Activated effector memory CD4-positive, alpha-beta T cell treated with Interleukin-2 at 50 U/mL for 16 hours (primary cell): ENCODE measurements at places on chromosomes 7 and 10.

DNA sequence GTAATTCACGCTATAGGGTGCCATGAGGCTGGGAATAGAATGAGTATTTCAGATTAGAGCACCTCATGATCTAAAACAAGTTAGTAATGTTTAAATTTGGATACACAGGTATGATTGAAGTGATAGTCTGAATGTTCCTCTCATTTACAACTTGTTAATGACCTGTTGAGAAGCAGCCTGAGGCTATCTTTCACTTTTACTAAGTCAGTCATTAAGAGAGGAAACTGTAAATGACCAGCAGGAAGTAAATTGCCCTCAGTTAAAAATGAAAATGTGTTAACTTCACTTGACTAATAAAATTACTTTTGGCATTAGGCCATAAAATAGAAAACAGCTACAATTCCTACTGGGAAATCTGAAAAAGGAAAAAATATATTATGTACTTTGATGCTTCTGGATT is 1042.0 kb downstream of the DNAJB9 start:
- no peak for DNase-seq

- no peak for DNase-seq
Measured at GRCh38 chr7:130022623-130023175, 28.5 kb downstream of the ZC3HC1 start.

DNA sequence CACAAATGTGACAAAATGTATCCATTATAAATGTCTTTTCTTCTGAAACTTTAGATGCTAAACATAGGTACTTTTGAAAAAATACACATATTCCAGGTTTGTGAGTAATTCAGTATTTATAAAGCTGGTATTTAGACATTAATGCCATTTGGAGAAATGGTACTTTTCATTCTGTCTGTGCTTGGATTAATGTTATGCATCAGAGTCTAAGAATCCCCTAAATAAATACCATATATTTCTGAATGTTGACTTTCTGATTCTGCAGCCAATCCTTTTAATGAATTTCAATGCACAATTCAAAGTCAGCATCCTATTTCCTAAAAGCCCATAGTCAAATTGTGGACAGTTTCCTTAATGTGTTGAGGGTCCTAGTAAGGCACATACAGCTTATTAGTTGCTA is 145.0 kb downstream of the DKK1 start:
- no peak for DNase-seq

- DNase-seq, result no peak
Measured at GRCh38 chr7:13327669-13328068, 640.2 kb downstream of the ARL4A start.

- DNase-seq, result no peak
Measured at GRCh38 chr10:93126483-93127052, 52.9 kb downstream of the CYP26A1 start.

DNA sequence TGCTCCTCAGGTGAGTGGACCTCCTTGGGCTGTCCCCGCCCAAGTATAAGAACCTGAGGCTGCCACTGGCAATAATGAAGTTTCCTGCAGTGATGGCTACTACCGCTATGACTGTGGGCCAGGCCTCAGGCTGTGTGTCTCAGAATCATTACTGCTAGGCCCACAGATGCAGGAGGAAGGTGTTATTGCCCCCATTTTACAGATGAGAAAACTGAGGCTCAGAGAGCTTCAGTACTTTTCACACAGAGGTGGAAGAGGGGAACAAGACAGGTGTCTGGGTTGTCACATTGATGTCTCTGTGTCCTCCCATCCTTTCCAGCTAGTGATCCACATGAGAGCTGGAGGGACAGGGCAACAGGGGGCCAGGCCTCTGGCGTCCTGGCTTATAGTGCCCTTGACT is 155.2 kb downstream of the CDH23 start:
- no peak for DNase-seq

DNA sequence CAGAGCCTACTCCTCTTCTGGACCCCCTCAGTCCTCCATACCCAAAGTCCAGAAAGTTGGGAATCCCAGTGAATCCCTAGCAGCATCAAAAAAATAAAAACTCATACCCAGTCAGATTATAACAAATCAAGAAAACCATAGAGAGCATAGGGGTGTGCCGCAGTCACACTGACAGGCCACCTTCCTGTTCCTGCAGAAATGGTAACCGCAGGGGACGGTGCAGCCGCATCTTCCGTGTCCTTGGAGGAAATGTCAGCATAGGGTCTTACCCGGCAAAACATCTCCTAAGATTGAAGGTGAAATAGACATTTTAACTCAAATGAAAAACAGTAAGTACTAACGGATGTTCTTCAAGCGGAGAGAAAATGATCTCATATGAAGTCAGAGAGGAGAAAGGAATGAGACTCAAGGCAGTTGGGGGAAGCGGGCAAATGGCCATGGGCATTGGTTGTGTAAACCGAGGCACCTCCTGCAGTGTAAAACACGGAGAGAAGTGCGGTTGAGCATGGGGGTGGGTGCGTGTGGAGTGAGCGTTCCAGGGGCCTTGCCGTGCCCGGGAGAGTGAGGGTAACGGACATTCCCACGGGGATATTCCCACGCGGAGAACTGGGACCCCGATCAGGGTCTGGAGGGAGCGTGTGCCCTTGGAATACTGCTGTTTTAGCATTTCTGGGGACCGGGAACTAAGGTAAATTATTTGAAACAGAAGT is 110.8 kb downstream of the NKX6-2 start:
- DNase-seq, result no peak

- DNase-seq, result no peak
Measured at GRCh38 chr10:58967551-58968388, 208.7 kb upstream of the PHYHIPL start.

- no peak for DNase-seq
Measured at GRCh38 chr10:20535897-20536881, 360.9 kb downstream of the NEBL start.

DNA sequence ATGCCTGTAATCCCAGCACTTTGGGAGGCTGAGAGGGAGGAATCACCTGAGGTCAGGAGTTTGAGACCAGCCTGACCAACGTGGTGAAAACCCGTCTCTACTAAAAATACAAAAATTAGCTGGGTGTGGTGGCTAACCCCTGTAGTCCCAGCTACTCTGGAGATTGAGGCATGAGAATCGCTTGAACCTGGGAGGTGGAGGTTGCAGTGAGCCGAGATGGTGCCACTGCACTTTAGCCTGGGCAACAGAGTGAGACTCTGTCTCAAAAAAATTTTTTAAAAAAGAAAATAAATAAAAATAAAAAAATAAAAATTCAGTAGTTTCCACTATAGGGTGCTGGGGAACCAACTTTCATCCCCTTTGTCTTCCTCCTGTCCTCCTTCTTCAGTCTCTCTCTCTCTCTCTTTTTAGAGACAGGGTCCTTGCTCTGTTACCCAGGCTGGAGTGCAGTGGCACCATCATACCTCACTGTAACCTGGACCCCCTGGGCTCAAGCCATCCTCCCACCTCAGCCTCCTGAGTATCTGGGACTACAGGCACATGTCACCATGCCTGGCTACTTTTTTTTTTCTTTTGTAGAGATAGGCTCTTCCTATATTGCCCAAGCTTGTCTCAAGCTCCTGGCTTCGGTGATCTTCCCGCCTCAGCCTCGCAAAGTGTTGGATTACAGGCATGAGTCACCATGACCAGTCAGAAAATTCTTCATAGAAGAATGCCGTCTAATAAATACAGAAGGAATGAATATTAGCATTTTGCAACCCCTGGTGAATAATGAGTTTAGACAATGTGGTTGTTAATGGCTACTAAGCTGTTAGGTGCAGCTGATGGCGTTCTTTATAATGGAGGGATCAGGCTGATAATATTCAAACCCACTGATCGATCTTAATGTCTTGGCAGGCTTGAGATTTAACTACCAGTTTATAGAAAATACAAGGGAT is 20.6 kb downstream of the RBM20 start:
- no peak for DNase-seq

GRCh38 chr10:4191354-4191753 is 406.3 kb upstream of the KLF6 start:
- no peak for DNase-seq

GRCh38 chr10:11593612-11594011 is 17.8 kb downstream of the USP6NL start:
- no peak for DNase-seq

GRCh38 chr7:40059057-40059456 is 75.4 kb downstream of the MPLKIP start:
- DNase-seq, result no peak
